ENCODE measurements at places on chromosomes 3 and 15.

DNA sequence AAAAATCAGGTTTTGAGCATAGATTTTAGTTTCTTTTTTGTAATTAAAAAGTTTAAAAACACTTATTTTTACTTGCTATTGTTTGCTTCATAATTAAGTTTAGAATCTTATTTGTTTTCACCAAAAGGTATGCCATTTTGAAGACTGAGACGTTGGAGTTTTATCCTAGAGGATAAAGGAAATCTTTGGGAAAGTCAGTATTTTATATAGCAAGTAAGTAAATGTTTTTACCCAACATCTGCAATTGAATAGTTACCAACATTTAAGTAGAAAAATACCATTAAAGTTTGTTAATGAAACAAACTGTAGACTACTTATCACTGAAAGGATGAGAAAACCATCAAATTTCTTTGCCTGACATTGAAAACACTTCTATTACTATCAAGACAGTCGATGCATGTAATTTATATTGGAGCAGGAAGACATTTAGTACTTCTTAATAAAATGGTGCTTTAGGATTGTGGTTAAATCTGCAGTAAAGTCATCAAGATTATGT lies 14.0 kb upstream of the CHD2 start:
- DNase-seq, result no peak

- DNase-seq, result no peak
These were observed 58.2 kb downstream of the CFAP20DC start for GRCh38 chr3:58991623-58992022.

DNA sequence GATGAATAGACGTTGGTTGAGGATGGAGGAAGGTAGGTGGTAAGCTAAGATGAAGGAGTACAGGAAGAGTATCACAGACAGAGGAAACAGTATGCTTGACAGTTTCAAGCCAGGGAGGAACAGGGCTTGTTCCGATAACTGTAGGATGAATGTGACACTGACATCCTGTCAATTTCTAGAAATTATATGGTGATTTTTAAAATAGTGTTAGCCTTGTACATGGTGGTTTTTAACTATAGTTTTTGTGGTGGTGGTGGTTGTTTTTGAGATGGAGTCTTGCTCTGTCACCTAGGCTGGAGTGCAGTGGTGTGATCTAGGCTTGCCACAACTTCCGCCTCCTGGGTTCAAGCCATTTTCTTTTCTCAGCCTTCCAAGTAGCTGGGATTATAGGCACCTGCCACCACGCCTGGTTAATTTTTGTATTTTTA lies 92.8 kb downstream of the FNDC3B start:
- no peak for DNase-seq

- DNase-seq, result no peak
These were observed 5.3 kb upstream of the STRA6 start for GRCh38 chr15:74207652-74208440.

DNA sequence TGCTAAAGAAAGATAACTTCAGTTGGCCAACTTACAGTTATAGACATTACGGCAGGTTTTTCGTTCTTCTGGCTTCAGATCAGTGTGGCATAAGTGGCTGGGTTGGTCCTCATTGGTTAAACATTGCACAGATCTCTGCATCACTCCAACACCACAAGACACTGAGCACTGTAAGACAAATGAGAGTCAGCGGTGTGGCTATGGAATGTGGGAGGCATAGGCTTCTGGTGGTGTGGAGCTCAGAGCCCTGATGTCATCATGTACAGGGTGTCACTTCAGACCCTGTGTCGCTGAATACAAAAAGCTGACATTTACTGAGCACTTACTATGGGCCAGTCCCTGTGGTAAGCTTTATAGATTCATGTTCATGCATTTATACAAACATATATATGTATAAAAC lies 146.0 kb downstream of the ADAMTS9 start:
- DNase-seq, result no peak

- no peak for DNase-seq
These were observed 35.5 kb downstream of the CERS3 start for GRCh38 chr15:100493213-100493612.

- DNase-seq, result no peak
These were observed 73.0 kb downstream of the MGLL start for GRCh38 chr3:127749361-127749760.

- no peak for DNase-seq
These were observed 3.4 kb downstream of the AMOTL2 start for GRCh38 chr3:134370611-134371531.

DNA sequence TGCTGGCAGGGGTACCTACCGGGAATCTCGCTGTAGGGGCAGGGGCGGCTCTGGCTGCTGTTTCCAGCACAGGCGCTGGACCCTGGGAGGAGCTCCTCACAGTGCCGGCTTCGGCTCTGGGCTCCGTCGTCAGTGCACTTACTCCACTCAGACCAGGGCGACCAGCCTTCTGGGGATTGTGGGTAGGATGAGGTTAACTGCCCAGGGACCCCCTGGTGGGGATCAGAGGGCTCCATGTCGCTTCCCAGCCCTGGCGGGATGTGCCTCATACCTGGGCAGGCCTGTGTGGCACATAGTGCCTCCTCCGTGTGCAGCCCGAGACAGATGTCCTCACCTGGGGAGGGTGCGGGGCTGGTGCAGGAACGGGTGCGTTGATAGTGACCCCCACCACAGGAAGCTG lies 115.7 kb downstream of the SEMA5B start:
- DNase-seq, result no peak

DNA sequence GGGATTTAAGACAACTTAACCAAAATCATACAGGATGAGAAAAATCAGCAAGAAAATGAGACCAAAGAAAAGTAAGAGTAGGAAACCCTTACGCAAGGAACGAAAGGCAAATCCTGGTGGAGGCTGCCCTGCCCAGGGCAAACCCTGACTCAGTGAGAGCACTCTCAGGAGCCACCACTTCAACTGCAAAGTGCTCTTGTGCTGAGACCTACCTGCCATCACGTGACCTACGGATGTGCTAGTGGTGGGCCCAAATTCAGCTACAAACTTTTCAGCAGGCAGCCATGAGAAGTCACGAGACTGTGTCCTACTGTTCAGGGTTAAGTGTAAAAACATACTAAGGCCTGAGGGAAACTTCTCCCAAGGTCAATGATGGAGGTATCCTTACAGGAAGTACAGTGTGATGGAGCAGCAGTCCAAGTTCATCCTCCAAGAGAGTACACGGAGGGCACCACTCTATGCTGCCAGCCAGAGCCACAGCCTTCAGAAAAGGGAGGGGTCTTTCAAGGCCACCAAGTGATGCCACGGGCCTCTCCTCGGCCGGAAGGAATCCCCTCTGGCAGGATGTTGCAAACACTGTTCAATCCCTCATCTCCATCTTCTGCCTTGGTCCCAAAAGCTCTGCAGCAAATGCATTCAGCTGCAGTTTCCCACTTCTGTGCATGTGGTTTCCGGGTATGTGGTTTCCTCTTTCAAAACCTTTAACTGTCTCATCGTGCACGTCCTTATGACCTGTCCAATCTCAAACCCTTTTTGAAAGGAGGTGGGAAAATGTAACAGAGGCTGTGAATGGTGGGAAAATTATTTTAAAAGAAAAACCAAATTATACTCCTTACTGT lies 9.5 kb downstream of the CHSY1 start:
- peak; percentile 28 for DNase-seq
